ENCODE measurements at places on chromosomes 4 and X.

DNA sequence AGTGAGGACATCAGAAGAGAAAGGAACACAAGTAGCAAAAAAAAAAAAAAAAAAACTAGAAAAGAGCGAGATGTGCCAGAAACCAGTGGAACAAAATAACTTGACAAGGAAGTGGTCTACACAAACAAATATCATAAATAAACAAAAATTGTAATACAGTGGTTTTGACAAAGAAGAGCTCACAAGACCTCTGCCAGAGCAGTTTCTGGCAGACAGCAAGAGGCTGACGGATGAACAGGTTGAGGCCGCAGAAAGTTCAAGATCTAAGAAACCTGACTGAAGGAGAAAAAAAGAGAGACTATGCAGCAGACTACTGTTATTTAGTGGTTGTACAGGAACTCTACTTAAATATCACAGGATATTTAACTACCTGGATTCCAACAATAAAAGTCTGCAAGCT, 66.2 kb downstream of the MAB21L2 start:
- DNase-seq: no peak

DNA sequence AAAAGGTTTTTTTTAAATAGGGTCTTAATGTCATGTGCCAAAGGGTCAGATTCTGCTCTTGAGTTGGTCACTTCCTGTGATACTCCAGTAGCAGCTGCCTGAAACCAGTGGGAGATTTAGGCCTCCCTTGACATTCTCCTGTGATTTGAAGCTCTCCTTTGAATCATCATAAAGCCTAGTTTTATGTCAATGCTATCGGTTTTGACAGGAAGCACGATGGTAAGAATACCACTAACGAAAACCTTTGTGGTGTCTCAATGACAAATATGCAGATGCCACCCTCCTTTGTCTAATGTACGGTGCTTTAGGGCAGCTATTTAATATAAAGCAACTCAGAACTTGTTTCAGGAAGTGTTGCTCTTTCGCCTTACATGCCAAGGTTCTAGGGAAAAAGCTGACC, 44.2 kb downstream of the CCNI start:
- no peak for DNase-seq

- no peak for DNase-seq
Observed at GRCh38 chr4:94126669-94127068, 81.0 kb upstream of the SMARCAD1 start.

DNA sequence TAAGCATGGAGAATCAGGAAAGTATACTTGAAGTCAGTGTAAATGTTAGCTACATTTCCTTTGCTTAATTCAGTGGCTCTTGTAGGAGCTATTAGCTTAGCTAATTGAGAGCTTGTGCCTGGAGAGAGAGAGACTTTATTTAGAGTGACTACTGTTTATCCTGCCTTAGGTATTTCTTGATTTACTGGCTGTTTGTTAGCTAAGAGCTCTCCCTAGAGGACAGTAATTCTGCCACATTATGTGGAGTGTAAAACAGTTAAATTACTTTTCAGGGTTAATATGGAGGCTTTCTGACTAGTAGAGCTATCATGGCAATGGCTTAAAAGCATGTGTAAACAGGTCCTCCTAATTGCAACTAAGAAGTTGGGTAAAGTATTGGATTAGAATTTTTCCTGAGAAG, 306.5 kb upstream of the TECRL start:
- no peak for DNase-seq

DNA sequence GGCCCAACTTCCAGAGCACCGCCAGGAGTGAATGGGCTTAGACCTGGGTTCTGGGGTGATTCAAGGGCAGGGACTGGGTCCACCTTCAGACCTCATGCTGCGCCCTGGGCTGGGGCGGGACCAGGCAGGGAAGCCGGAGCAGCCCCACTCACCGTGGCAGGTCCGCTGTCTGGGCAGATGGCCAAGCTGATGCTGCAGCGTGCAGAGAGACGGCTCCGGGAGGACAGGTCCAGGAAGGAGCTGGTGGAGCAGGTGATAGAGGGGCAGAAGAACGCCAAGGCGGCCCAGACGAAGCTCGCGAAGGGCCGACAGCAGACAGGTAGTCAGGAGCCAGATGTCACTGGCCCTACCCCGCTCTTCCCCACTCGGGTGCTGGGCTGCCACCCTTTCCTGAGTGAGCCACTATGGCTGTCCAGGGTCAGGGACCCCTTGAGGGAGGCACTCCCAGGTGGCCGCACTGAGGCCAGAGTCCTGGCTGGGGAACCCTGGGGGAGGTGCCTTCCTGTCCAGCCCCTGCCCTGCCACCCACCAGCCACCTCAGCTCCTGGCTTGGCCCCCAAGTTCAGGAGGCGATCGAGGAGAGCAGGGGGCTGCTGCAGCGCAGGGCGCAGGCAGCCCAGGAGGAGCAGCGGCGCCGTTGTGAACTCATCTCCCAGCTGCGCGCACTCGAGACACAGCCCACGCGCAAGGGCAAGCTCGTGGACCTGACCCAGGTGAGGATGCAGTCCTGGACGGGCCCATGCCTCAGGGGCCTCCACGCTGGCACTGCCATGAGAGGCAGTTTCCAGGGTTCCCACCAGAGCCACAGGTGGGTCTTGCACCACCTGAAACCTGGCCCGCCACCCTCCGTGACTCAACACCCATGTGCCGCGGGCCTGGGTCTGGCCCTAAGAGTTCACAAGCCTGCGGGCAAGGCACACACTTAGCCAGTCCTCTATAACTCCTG, 10.1 kb upstream of the RNF4 start:
- DNase-seq: peak; percentile 28

- no peak for DNase-seq
Observed at GRCh38 chrX:97527725-97528124, 644.0 kb downstream of the RPA4 start.

GRCh38 chr4:147547314-147548056, 66.6 kb downstream of the EDNRA start:
- DNase-seq: no peak

DNA sequence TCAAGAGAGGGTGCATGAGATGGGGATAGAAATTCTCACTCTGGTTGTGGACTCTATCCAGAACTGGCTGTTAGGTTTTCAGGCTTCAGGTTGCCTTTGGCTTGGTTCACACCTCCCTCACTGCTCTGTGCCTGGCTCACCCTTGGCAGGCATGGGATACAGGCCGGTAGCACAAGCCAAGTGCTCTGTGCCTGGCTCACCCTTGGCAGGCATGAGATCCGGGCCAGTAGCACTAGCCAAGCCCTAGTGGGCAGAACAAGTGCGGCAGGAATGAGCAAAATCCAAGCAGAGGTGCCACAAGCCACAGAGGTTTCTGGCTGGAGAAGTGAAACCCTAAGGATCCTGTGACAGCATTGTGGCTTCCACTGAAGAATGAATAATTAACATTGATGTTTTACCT, 1642.3 kb downstream of the C4orf33 start:
- DNase-seq: no peak

DNA sequence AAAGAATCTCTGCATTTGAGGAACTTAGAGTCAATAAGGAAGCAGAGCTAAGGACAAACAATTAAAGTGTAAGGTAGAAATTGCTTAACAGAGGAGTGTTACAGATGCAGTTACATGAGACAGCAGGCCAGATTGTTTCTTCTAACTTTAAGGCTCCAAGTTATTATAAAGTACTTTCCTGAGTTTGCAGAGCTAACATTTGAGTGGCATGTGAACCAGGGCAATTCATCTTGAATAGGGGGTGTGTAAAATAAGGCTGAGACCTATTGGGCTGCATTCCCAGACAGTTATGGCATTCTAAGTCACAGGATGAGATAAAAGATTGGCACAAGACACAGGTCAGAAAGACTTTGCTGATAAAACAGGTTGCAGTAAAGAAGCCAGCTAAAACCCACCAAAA, 7.6 kb upstream of the LNX1 start:
- no peak for DNase-seq

DNA sequence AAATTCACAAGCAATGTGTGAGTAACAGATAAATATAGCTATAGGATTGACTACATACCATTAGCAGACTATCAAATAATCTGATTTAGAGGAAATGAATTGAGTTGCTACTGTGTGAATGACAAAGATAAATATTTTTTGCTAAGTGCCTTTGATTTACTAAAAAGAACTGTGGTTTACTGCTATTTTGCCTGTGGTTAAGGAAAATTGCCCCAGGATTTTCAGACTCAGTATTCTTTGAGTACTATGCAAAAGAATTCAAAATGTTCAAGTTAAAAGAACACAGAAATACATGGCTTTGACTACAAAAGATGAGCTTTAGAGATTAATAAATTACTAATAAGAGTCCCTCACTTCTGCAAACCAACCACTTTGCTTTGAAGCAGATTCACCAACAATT, 853.8 kb downstream of the ADGRL3 start:
- DNase-seq: no peak

GRCh38 chr4:77922158-77923094, 59.8 kb downstream of the MRPL1 start:
- no peak for DNase-seq

DNA sequence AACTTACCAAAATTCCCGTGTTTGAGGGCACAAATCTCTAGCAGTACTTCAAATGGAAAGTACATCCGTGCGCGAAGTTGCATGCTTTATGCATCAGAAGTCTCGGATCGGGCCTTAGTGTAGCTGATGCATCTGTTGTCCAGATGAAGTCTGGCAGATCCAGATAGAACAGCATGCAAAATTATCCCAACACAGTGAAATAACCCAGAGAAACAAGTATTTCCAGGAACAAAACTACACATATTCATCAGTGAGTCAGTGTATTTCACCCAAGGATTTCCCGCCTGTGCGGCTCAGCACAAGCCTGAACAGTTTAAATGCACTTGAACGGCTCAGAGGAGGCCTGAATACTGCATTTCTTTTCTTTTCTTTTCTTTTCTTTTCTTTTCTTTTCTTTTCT, 27.4 kb upstream of the CLDN24 start:
- no peak for DNase-seq

GRCh38 chr4:7322166-7322991, 112.4 kb downstream of the PSAPL1 start:
- no peak for DNase-seq

- no peak for DNase-seq
Observed at GRCh38 chrX:35289952-35290351, 347.4 kb downstream of the FAM47B start.

- DNase-seq: peak; percentile 31
Observed at GRCh38 chr4:109631532-109632108, 71.6 kb downstream of the MCUB start.

GRCh38 chr4:6657242-6658208, 17.0 kb downstream of the MRFAP1 start:
- DNase-seq: no peak

- no peak for DNase-seq
Observed at GRCh38 chr4:102308032-102308799, 37.1 kb downstream of the SLC39A8 start.

DNA sequence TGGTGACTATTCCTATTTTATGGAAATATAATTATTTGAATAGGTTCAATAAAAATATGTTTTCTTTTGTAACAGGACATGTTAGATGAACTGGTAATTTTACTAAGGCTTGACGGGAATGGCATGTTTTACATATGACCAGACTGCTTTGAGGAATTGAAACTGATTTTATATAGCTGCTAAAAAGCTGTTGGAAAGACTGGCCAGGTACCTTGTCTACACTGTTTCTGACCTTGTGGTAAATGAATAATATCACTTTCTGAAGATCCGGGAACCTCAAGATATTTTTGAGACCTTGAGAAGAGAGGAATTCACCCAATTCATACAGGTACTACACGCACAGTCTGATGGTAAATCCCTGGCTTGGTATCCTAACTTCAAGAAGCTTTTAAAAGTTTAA, 42.1 kb upstream of the USP46 start:
- DNase-seq: no peak

DNA sequence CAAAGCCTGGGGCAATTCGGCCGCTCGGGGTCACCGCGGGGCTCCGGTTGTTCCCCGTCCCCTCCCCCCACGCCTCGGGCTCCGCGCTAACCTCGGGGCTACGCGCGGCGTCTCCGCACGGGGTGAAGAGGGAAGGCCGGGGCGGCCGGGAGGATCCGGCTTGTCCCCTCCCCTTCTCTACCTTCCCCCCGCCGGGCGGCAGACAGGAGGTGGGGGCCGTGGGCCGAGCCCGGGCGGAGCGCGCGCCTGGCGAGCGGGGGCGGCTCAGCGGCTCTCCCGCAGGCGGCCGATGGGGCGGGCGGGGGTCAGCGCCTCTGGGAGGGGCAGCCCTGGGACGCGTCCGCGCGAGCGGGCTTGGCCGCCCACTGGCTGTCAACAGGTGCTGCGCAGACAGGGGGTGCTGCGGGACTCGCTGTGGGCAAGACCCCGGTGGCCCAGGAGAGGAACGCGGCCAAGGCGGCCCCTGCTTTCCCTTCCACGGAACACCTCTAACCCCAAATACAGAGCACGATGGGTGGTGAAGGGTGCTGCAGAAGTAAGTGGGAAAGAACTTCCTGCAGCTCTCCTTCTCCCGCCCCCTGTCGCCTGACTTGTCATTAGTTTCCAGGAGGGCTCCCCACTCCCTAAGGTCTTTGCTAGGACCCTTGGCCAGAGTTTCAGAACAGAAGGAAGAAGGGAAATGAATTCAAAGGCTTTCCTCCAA, at the start of gene PDGFC:
TSS of gene PDGFC (minus strand) at position 124 of the 703 bp plus-strand sequence. CDS start 896 bp downstream, outside the sequence.
- DNase-seq: peak; percentile 34

DNA sequence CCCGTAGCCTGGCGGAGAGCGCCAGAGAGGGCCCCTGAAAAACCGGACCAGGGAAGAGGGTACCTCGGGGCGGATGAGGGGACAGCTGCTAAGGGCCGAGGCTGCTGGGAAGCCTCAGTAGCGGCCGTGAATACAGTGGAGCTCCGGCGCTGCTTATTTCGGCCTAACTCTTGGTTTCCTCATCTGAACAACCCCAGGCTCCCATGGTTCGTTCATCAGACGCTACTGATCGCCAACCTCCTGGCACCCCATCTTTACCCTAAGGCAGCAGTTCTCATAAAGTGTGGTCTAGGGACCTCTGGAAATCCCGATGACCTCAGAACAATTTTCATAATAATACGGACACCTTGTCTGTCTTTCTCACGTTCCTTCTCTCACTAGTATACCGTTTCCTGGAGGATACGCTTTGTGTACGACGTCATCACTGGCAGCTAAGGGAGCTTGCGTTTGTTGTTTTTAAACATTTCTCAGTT, 645 bp upstream of the RAB28 start:
- peak; percentile 55 for DNase-seq

- no peak for DNase-seq
Observed at GRCh38 chr4:147118528-147118927, 172.9 kb upstream of the TTC29 start.

GRCh38 chr4:19927381-19927780, 324.3 kb upstream of the SLIT2 start:
- no peak for DNase-seq

GRCh38 chr4:20724915-20725314, 24.7 kb downstream of the PACRGL start:
- DNase-seq: no peak

- DNase-seq: no peak
Observed at GRCh38 chr4:127309369-127310102, 323.2 kb upstream of the INTU start.

- DNase-seq: no peak
Observed at GRCh38 chr4:93299118-93299517, 529.4 kb upstream of the ATOH1 start.

- no peak for DNase-seq
Observed at GRCh38 chr4:54099748-54100574, at the start of gene GSX2. Gene GSX2, plus strand, starts transcription at chr4:54100163. Its CDS starts 182 bp downstream, at chr4:54100345.

GRCh38 chr4:131002132-131002531, 1906.2 kb downstream of the C4orf33 start:
- no peak for DNase-seq
